ENCODE measurements at places on chromosomes 7 and 10.

DNA sequence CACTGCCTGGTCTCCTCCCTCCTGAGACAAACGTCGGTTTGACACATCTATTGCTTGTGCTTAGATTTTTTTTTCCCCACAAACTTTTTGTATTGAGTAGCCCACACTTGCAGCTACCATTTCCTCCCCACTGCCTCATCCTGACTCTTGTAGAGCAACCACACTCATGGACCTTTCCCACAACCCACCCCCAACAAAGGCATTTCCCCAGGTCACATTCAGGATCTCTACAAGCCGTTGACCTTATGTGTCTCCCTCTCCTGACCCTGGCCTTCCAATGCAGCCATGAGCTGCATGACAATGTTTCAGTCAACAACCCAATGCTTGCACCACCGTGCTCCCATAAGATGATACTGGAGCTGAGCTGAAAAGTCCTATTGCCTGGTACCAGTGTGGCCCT, 91.9 kb upstream of the MKI67 start:
- H3K36me3 ChIP-seq, result no peaks in the 10 kb centered on the region
- no peak overlapping the region for H3K4me3 ChIP-seq
- DNase-seq, result no peak
- H3K27ac ChIP-seq, result no peak overlapping the region
- peaks cover 11% of the 10 kb centered on the region for H3K4me1 ChIP-seq
- H3K27me3 ChIP-seq, result peaks cover 15% of the 10 kb centered on the region

GRCh38 chr7:29329686-29330085, 135.1 kb downstream of the CHN2 start:
- H3K4me1 ChIP-seq, result peaks cover 3% of the 10 kb centered on the region
- H3K4me3 ChIP-seq, result no peak overlapping the region
- H3K36me3 ChIP-seq, result no peaks in the 10 kb centered on the region
- peaks cover 12% of the 10 kb centered on the region for H3K27me3 ChIP-seq
- no peak for DNase-seq
- no peak overlapping the region for H3K27ac ChIP-seq

GRCh38 chr7:96016735-96017134, 244.4 kb downstream of the DYNC1I1 start:
- no peaks in the 10 kb centered on the region for H3K36me3 ChIP-seq
- H3K27me3 ChIP-seq, result peaks cover 8% of the 10 kb centered on the region
- H3K27ac ChIP-seq, result no peak overlapping the region
- DNase-seq, result no peak
- H3K4me3 ChIP-seq, result no peak overlapping the region

GRCh38 chr10:7788639-7789286, 786 bp downstream of the ATP5F1C start:
- DNase-seq, result no peak
- H3K27ac ChIP-seq, result no peak overlapping the region
- no peaks in the 10 kb centered on the region for H3K27me3 ChIP-seq
- H3K4me1 ChIP-seq, result peaks cover 35% of the 10 kb centered on the region
- no peak overlapping the region for H3K4me3 ChIP-seq

GRCh38 chr10:12950583-12951128, 50.9 kb downstream of the CCDC3 start:
- no peaks in the 10 kb centered on the region for H3K4me1 ChIP-seq
- no peaks in the 10 kb centered on the region for H3K36me3 ChIP-seq
- DNase-seq, result no peak
- H3K27ac ChIP-seq, result no peak overlapping the region
- H3K4me3 ChIP-seq, result no peak overlapping the region

DNA sequence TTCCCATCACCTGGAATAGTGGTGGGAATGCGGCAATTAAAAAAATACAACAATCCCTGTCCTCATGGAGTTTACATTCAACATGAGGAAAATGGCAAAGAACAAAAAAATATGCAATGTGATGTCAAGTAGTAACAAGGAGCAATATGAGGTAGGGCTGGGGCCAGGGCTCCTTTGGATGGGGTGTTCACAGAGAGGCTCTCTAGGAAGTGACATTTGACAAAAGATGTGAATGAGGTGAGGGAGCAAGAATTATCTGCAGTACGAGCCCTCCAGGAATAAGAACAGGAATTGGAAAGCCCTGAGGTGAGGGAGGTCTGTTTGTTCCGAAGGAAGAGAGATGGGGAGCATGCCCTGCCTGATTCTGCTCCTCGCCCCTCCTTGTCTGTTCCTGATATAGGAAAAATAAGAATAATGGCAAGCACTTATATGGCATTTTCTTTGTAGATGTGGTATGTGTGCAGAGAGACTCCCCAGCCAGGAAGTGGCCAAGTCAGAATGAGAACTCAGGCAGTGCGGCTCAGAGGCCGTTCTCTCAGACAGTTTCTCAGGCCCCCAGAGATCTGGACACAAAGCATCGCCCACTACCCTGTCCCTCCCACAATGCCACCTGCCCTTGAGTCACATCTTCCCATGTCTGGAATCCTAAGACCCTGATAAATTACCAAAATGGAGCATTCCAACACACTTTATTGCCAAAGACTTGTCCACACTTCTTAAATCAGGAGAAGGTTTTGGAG, 105.6 kb downstream of the APBB1IP start:
- no peak overlapping the region for H3K4me3 ChIP-seq
- H3K27ac ChIP-seq, result peak overlapping the region; percentile 63
- H3K4me1 ChIP-seq, result peaks cover 26% of the 10 kb centered on the region

- H3K27ac ChIP-seq, result no peak overlapping the region
- peaks cover 3% of the 10 kb centered on the region for H3K27me3 ChIP-seq
- DNase-seq, result no peak
- no peaks in the 10 kb centered on the region for H3K36me3 ChIP-seq
- no peak overlapping the region for H3K4me3 ChIP-seq
- peaks cover 7% of the 10 kb centered on the region for H3K4me1 ChIP-seq
Observed at GRCh38 chr7:151311294-151311864, 30.2 kb upstream of the NUB1 start.

GRCh38 chr7:6031567-6031966, 391 bp downstream of the ANKRD61 start:
- no peaks in the 10 kb centered on the region for H3K27me3 ChIP-seq
- H3K4me1 ChIP-seq, result peaks cover 9% of the 10 kb centered on the region
- peak overlapping the region; percentile 1 for H3K27ac ChIP-seq
- peaks cover 79% of the 10 kb centered on the region for H3K36me3 ChIP-seq
- no peak for DNase-seq

GRCh38 chr7:100378114-100378755, 4.9 kb downstream of the PILRA start:
- peaks cover 9% of the 10 kb centered on the region for H3K4me1 ChIP-seq
- H3K27me3 ChIP-seq, result peaks cover 3% of the 10 kb centered on the region
- H3K27ac ChIP-seq, result no peak overlapping the region
- H3K4me3 ChIP-seq, result no peak overlapping the region

- no peak overlapping the region for H3K4me3 ChIP-seq
- no peaks in the 10 kb centered on the region for H3K36me3 ChIP-seq
- H3K27me3 ChIP-seq, result peaks cover 15% of the 10 kb centered on the region
- H3K4me1 ChIP-seq, result peaks cover 2% of the 10 kb centered on the region
- no peak overlapping the region for H3K27ac ChIP-seq
Observed at GRCh38 chr10:44045020-44045419, 339.9 kb downstream of the CXCL12 start.

DNA sequence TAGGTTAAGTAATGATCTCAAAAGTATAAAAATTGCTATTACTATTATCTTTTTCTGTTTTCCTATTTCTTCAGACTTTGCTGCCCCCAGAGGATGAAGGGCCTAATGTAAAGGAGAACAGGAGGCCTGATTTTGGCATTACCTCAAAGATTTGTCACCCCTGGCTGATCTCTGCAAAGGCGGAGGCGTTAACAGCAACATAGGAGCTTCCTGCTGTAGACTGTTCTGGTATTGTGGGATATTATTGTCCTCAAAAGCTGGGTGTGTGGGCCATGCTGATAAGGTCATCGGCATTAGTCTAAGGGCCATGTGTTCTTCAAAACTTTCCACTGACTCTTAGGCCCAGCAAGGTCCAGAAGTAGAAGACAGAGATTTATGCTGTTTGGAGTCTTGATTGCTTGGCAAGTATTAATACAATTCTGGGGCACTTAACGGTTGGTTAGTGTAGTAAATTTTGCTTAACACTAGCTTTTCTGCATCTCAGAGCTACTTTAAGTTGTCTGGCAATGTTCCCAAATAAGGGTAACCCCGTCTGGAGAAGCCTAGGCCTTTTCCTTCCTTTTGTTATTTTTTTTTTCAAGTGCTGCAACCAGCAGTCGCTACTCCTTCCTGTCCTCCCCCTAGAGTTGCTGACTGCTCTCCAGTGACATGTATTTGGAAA, 14.0 kb upstream of the ENTPD1 start:
- no peak overlapping the region for H3K4me3 ChIP-seq
- H3K27ac ChIP-seq, result peak overlapping the region; percentile 19
- H3K36me3 ChIP-seq, result peaks cover 9% of the 10 kb centered on the region
- peaks cover 31% of the 10 kb centered on the region for H3K4me1 ChIP-seq
- peaks cover 3% of the 10 kb centered on the region for H3K27me3 ChIP-seq

DNA sequence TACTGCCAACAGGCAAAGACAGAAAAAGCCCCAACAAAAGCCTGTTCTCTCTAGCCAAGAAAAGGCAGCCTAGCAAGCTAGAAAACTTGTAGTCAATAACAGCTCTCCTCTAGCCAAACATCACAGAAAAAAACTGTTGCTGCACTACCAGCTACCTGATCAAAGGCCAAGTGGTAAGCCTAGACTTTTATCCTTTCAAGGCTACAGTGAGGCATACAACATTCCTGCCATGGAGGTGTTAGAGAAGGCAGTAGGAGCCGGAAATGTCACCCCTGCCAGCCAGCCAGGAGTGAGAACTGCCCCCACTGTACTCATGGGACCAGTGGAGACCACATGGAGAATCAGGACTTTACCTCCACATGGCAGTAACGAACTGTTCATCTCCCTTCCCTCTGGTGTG, 31.2 kb downstream of the CCDC126 start:
- no peak overlapping the region for H3K27ac ChIP-seq
- no peak overlapping the region for H3K4me3 ChIP-seq
- no peaks in the 10 kb centered on the region for H3K27me3 ChIP-seq
- DNase-seq, result no peak
- no peaks in the 10 kb centered on the region for H3K4me1 ChIP-seq

DNA sequence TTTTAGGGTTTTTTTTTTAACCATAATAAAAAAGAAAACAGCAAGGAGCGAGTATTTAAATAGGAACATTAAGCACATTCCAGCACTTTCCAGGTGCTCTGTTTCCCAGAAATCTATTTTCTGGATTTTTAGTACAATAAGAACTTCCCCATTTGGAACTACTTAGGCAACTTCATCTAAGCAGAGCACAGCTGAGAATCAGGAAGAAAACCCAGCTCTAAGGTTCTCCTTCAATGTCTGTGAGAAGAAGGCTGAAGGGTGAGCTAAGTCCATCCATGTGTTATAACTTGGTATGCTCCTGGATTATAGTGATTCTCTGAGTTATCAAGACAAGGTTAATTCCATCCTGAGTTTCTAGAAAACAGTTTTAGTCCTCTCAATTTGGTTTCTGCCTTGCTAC, 181.9 kb downstream of the CYP26A1 start:
- H3K4me3 ChIP-seq, result no peak overlapping the region
- DNase-seq, result no peak
- no peaks in the 10 kb centered on the region for H3K27me3 ChIP-seq
- H3K36me3 ChIP-seq, result no peaks in the 10 kb centered on the region

DNA sequence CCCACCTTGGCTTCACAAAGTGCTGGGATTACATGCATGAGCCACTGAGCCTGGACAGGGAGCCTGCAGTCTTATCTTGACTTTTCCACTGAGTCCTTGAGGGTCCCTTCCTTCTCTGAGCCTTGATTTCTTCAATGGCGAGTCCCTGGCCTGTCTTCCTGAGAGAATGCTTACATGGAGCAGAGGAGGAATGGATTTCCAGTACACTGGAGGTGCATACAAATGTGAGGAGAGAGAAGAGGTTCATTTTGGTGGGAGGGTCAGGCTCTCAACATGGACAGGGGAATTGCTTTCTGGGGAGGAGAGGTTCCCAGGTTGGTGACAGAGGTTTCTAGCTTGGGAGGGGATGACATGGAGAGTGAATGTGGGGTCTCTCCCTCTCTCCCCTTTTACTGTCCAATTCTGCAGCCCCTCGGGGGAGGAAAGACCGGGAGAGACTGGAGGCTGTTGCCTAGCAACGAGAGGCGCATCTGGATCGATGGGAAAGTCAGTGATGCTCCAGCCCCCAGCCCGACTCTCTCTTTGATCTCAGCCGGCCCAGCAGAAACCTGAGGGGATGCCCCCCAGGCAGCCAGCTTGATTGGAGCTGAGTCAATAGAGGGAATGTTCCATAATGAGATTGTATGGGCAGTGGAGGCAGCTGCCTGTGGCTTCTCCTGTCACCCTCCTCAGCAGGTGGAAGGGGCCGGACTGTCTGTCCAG, 14.8 kb downstream of the SRRM3 start:
- no peaks in the 10 kb centered on the region for H3K4me1 ChIP-seq
- no peak for DNase-seq
- no peak overlapping the region for H3K4me3 ChIP-seq

All from activated T-helper 2 cell treated with anti-CD3 and anti-CD28 coated beads, Interferon-gamma antibody, Interleukin-2, Interleukin-4, amounts not matched to agents 10 μg/mL and 5 μg/mL and 100 μg/mL, durations not matched to agents 14 hours and 24 hours and 36 hours (primary cell).